ENCODE measurements at places on chromosomes 1 and 21.

DNA sequence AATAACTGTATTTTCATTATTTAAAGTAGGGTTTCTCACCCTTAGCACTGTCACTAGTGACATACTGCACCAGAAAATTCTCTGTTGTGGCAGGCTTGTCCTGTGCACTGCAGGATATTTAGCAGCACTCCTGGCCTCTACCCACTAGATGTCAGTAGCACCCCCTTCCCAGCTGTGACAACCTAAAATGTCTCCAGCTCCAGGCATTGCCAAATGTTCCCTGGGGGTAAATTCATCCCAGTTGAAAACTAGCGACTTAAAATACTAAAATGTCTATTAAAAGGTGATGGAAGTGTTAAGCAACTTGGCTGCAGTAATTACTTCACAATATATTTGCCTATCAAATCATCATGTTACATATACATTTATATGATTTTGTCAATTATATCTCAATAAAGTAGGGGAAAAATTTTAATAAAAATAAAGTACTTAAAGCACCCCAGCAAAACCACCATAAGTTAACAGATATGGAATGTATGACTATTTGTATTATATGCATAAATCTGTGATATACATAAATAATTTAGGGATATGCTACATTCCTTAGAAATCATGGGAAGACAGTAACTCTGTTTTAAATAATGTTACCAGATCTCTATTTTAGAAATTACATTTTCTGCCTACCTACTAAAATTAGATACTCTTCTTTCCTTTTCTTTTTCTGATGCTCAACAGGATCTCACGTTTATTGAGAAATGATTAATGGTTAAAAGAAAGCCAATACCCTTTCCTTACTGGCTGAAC lies 74.6 kb downstream of the ARID4B start:
- DNase-seq: peak; percentile 59

- DNase-seq: no peak
Measured at GRCh38 chr1:192443616-192444015, 126.8 kb downstream of the RGS21 start.

GRCh38 chr1:154478639-154479038 lies 23.4 kb upstream of the TDRD10 start:
- DNase-seq: no peak

DNA sequence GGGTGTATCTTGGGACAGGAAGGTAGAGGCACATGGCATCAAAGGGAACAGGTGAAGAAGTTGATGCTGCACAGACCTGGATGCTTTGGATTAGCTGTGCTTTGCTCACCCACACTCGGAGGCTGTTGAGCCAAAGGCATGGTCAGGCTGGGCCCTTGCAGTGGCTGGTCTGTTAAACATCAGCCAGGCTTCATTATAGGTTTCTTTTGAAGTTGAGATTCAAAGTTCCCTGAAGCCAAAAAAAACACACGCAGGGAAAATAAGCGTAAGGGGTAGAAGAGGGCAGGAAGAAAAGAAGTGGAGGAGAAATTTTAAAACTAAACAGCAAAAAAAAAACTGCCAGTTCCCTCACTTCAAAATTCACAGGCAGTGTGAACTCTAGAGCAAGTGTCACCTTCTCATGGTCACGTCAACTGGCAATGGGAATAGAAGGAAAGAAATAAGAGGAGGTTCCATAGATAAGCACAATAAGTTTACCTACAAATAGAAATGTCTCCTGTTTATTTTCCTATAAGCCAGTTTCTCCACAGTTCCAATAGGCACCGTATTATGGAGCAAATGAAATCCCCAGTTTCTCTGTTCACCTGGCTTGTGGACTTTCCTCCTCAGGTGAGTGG lies 139.5 kb downstream of the PAPPA2 start:
- DNase-seq: no peak

DNA sequence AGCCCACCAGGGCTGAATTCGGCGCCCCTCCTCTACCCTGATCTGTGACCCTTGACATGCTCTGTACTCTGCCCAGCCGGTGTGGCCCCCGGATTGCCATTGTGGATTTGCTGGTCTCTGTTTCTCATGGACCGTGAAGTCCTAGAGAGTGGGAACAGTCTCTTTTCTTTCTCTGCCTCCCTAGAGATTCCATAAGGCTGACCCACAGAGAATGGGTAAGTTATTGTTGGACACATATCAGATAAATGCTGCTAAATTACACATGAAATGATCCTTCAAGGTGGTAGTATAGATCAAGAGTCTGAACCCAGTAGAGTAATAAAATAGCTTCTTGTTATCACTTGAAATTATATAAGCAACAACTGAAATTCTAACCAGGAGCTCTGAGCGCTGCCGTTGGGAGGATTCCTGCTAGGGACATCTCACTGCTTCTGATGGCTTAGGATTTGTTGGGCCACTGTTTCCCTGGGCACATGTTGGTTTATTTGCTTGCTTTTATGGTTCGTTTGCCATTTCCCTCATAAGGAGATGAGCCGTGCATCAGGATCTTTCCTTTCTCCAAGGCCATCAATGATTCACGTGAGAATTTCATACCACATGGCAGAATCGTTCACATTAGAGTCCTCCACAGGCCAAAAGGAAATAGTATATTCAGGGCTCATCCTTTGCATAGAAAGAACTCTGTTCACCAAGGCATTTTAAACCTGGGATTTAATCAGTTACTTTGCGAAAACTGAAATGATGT lies 111.9 kb downstream of the ZBTB18 start:
- no peak for DNase-seq

- peak; percentile 24 for DNase-seq
Measured at GRCh38 chr1:94713472-94714141, 106.5 kb upstream of the SLC44A3 start.

Measured in head of caudate nucleus (tissue), 42 donors.